ENCODE measurements at places on chromosomes 3 and 15.

DNA sequence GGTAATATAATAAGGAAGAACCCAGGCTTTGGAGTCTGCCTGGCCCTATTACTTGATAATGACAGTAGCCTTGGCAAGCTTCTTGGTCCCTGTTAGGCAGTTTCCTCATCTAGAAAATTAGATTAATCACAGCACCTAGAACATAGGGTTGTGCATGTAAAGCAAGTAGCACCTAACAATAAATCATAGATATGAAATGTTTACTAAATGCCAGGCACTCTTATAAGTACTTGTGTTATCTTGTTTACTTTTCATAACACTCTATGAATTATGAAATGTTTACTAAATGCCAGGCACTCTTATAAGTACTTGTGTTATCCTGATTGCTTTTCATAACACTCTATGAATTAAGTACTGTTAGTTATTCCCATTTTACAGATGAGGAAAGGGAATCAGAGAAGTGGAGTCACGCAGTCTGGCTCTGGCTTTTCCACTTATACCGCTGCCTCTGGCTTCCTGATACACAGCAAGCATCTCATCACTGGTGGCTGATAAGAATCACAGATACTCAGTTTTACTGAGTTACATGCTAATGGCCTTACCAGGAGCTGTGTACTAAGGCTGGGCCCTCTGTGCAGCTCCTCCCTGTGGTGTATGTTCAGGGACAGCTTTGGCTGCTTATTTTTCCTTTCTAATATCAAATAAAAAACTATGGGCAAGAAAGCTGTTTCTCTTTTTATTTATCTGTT, 123.4 kb downstream of the FEZF2 start:
- no peak for DNase-seq

DNA sequence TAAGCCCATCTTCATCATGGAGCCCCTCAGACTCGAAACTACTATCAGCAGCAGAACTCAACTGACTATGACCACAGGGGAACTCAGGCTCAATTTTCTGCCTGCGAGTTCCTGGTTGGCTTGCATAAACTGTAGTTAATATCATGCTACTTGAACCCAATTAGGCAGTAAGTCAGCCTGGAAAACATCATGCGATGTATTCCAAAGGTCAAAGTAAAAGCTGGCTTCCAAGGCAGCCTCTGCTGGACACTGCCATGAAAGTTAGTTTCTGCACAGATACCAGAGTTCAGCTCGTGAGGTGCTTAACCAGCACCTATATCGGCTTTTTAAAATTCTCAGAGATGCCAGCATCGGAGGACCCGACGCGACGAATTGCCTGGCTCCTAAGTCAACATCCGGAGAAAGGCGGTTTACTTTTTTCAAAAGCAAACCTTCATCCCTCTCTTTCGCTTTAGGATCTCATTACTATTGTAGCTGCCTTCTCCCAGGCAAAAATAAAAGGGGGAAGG, 3.8 kb downstream of the ANP32A start:
- DNase-seq, result no peak

- no peak for DNase-seq
Measured at GRCh38 chr3:159200176-159200575, 398.3 kb downstream of the MFSD1 start.

- DNase-seq, result no peak
Measured at GRCh38 chr3:4406746-4407568, 60.1 kb downstream of the SUMF1 start.

GRCh38 chr15:23002920-23003319, 22.8 kb upstream of the CYFIP1 start:
- no peak for DNase-seq

DNA sequence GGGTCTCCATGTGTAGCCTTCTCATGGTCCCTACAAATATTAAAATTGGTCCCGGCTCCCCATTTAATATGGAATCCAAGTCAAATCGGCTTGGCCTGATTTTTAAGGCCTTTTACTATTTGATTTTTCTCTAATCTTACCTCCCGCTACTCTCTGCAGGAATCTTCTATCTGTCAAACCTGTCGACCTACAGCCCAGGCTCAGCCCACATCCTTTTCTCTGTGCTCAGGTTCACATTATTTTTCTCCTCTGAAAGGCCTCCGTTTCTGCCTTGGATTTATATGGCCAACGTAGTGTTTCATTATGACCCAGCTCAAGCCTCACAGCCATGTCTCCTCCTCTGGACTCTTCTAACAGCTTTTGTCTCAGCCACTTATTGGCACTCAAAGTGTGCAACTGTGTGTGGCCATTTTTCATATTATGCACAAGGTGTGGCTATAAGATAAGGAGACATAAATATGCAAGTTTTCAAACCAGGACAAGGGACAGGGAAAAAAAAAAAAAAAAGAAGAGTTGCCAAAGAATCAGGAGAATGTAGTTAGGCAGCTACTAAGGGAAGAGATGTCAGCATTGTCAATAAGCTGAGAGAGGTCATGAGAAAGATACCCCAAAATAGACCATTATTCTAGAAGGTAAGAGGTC, 2.1 kb upstream of the GLCE start:
- no peak for DNase-seq

GRCh38 chr3:56370991-56371775, 97.1 kb downstream of the ERC2 start:
- no peak for DNase-seq

- no peak for DNase-seq
Measured at GRCh38 chr3:140748903-140749302, 71.0 kb downstream of the TRIM42 start.

GRCh38 chr3:13543253-13543652, 5.7 kb upstream of the FBLN2 start:
- DNase-seq, result no peak

GRCh38 chr3:156978481-156978961, 152.4 kb downstream of the LEKR1 start:
- no peak for DNase-seq

DNA sequence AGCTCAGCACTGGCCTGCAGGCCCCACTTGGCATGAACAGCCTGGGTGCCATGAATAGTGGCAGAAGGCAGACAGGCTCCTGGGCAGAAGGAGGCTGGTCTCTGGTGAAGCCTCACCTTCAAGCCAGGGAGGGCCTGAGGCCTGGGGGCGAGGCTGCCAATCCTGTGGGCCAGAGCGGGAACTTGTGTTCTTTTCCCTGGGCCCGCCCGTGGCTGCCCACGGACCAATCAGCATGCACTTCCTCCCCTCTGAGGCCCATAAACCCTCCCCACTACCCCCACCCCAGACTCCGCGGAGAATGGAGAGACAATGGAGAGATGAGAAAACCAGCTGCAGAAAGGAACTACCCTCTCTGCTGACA, 283.8 kb upstream of the ROBO1 start:
- no peak for DNase-seq

GRCh38 chr3:71577011-71577410, 6.5 kb downstream of the FOXP1 start:
- no peak for DNase-seq

DNA sequence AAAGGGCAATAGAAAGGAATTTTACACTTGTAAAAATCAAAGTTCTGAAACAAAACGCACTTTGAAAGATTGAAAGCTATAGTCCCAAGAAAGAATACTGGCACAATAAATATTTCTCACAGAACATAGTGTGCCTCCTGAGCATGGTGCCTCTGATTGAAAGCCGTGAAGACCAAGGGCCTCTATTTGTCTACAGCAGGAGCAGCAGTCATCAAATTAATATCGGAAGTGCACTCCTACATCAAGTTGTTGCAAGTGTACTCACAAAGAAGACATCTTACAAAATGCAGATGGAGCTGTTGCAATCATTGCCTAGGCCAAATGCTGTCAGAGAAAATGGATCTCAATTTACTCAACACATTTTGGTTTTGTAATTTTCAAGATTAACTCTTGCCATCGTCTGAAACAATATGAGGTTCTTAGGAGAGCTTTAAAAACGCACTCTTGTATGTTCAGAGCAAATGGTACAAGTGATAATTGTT, 9.2 kb upstream of the WDR49 start:
- no peak for DNase-seq

DNA sequence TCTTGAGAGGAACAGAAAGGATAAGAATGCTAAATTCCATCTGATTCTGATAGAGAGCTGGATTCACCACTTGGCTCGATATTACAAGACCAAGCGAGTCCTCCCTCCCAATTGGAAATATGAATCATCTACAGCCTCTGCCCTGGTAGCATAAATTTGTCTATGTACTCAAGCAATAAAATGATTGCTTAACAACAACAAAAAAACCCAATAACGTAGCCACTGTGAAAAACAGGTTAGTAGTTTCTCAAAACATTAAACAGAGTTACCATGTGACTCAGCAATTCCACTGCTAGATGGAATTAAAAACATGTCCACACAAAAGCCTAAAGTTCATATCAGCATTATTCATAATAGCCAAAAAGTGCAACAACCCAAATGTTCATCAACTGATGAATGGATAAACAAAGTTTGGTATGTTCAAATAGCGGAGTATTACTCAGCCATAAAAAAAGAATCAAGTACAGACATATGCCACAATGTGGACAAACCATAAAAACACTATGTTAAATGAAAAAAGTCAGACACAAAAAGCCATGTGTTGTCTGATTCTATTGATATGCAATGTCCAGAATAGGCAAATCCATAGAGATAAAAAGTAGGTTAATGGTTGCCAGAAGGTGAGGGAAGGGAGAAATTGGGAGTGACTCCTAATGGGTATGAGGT, 16.8 kb downstream of the BCL2L10 start:
- no peak for DNase-seq

DNA sequence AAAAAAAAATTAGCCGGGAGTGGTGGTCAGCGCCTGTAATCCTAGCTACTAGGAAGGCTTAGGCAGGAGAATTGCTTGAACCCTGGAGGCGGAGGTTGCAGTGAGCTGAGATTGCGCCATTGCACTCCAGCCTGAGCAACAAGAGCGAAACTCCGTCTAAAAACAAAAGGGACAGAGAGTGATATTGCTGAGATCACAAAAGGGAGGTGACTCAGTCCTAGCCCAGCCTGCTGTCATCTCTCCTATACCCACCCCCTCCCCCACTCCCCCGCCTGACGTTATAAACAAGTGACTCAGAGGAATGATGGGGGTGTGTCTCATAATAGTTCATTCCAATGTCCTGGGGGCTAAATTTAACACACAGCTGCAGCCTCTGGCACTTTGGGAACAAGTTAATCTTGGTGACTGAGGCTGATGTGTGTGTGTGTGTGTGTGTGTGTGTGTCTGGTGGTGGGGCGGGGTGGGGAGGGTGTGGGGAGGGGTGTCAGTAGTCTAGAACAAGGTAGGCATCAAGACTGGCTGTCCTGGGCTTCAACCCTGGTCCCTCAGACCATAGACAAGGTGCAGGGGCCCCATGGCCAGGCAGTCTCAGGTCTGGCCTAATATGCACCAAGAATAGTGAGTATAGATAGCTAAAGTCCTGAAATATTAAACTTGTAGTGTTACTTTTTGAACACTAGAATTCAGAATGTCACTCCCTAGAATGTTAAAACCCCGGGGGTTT, 1.3 kb upstream of the KLHL40 start:
- peak; percentile 20 for DNase-seq

- no peak for DNase-seq
Measured at GRCh38 chr15:57092252-57092651, 173.8 kb downstream of the TCF12 start.

DNA sequence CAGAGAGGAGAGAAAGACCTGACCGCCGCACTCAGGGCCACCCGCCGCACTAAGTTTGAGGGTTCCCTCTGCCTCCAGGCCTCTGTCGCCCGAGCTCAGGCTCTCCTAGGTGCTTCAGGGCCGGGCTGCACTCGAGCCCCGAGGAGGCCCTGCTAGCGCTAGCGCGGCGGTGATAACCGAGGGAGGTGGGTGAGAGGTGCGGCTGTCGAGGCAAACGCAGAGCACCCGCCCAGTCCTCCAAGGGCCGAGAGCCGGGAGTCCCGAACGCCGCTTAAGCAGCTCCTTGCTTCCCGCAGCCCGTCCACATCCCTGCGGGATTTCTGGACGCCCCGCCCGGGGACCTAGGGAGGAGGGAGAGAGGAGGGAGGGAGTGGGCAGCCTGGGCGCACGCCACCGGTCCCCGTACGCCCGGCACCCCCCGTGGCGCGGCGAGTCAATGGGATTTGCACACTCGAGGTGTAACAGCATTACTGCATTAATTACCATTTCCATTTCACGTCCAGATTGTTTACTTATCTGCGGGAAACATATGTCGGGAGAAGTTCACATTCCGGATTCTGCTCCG, 6.8 kb downstream of the SOX14 start:
- no peak for DNase-seq

- no peak for DNase-seq
Measured at GRCh38 chr3:46093966-46094365, 66.7 kb upstream of the XCR1 start.

DNA sequence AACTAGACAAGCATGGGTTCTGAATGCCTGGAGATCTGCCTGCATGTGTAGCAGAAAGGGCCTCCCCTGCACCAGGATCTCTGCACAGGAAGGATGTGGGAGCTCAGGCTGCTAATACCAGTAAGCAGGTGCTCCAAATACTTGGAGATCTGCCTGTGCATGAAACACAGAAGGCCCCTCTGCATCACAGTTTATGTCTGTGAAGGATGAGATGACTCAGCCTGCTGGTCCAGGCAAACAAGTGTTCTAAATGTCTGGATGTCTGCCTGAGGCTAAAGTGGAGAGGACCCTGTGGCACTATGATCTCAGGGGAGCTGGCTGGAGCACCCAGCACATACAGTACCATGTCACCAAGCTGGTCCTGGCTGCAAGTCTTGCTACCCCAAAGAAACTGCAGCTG, 678.8 kb downstream of the MCTP2 start:
- no peak for DNase-seq

- DNase-seq, result no peak
Measured at GRCh38 chr15:74203914-74204431, 1.4 kb upstream of the STRA6 start.

DNA sequence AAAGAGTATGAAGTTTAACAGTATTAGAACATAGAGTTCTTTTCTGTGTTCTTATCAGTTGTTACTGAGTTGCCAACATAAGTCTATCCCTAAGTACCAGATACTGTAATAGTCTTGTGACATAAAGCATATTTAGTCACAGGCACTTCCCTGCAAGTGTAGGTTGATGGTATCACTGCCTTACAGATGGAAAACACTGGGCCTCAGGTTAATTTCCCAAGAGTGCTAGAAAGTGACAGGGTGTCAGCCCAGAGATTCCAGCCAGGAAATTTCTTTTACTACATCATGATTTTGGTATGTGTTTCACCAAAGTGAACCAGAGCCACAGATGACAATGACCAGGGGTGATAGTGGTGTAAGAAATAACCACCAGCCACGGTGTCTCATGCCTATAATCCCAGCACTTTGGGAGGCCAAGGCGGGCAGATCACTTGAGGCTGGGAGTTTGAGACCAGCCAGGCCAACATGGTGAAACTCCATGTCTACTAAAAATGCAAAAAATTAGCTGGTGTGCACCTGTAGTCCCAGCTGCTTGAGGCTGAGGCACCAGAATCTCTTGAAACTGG, 3.2 kb downstream of the EIF1B start:
- DNase-seq, result no peak

DNA sequence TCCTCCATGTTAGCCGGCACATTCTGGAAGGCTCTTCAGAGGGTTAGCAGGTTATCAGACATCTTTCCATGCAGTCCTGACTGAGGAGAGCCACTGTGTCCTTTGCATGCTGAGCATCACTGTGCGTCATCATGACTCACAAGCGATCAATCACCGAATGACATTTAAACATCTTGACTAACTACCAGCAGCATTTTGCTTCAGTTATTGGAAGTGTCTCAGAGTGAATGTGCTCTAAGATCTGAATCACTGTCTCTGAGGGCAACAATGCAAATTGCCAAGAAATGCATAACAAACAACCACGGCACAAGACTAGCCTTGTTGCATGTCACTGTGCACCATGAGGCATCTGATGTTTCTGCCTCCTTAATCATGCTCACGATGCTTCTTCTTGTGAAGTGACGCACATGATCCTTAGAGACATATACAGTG, 18.3 kb upstream of the ATP8B4 start:
- DNase-seq, result peak; percentile 45
